ENCODE measurements at places on chromosomes 6 and 20.

GRCh38 chr6:135346747-135347146 is 150.8 kb downstream of the AHI1 start:
- DNase-seq, result no peak

GRCh38 chr6:11430036-11430435 is 107.5 kb upstream of the TMEM170B start:
- no peak for DNase-seq

DNA sequence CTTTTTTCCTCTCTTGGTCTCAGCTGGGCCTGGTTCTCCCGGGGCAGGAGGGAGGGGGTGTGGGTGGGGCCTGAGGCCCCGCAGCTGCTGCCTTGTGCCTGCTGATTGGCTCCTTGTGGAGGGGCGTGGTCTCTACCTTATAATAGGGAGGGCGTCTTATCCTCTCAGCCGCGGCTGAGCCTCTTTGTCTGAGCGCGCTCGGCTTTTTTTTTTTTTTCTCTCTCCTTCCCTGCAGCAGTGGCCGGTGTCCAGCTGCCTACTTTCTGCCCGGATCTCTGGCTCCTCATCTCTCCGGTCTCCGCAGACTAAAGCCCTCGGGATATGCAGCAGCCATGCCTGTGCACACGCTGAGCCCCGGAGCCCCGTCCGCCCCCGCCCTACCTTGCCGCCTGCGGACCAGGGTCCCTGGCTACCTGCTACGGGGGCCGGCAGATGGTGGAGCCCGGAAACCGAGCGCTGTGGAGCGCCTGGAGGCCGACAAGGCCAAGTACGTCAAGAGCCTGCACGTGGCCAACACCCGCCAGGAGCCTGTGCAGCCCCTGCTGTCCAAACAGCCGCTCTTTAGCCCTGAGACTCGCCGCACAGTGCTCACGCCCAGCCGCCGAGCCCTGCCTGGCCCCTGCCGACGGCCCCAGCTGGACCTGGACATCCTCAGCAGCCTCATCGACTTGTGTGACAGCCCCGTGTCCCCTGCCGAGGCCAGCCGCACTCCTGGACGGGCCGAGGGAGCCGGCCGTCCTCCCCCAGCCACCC is 11.1 kb downstream of the FAM110A start:
- peak; percentile 91 for DNase-seq

DNA sequence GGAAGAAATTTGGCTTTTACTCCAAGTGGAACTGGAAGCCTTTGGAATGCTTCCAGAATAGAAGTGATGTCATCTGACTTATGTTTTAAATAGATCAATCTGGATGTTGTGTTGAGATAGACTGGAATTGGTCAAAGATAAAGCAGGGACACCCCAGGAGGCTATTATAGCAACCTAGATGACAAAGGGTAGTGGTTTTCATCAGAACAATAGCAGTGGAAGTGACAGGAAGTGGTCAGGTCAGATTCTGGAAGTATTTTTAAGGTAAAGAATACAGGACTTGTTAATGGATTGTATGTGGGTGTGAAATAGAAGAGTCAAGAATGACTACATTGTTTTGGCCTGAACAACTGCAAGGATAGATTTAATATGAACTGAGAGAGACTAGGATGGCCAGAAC is 191.4 kb downstream of the ADGRB3 start:
- no peak for DNase-seq

DNA sequence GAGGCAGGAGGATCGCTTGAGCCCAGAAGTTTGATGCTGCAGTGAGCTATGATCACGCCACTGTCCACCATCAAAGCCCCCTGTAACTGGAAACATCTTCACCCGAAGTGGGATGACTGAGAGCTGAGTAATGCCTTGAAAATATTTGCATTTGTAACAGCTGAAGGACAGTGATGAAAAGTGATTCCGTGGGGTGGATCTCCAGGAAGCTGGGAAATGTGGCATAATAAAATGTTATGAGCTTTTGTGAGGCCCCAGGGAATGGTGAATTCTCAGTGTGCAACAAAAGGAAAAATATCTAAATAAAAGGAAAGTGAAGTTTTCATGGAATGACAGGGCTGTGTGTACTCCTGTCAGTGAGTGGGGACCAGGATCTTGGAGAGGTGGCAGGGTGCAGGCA is 92.0 kb downstream of the JAG1 start:
- DNase-seq, result no peak

- DNase-seq, result no peak
Measured at GRCh38 chr20:15895126-15895525, 678.1 kb downstream of the KIF16B start.

DNA sequence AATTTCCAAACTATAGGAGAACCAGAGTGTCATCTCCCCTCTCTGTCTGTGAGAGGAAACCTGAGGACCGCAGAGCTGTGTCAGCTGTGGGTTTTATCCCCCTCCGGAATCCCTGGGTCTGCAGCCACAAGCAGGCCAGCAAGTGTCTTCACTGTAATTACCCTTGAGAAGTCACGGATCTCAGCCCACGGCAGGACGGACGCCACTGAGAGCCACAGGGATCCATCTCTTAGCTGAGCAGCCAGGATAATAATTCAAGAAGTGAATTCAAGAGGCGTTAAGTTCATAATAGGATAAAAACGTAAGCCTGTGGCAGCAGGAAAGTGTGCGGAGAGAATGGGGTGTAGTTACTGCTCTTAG is 37.0 kb downstream of the DLL1 start:
- no peak for DNase-seq

GRCh38 chr20:57770852-57771720 is 61.3 kb upstream of the PMEPA1 start:
- DNase-seq, result no peak

- DNase-seq, result no peak
Measured at GRCh38 chr6:72286911-72287311, 335.0 kb upstream of the KCNQ5 start.

DNA sequence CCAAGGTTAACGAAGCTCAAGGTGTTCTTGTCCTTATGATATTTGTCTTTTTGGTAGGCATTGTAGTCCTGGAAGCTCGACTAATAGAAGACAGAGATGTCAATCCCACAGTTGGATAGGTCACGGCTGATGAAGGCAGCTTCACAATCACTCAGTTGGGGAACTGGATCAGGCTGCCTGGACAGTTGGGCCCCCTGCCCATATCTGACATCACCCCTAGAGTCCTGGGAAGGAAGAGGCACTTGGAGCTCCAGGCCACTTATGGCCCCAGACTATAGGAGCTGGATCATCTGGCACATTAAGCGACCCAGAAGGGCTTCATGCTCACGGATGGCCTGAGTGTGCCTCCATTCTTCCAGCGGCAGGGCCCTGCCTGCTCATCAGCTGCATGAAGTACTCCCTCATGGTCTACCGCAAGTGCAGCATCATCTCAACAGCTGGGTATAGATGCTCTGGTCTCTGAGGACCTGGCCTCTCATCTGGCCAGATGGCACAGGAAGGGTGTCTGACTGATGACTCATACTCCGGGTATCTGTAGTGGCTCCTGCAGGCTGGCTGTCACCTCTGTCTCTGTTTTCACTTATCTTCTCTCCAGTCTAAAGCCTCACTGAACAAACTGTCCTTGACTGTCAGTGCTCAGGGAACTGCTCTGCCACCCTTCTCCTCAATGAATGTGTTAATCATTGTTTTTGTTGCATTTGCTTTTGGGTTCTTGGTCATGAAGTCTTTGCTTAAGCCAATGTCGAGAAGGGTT is 29.2 kb upstream of the SSR1 start:
- no peak for DNase-seq

GRCh38 chr6:117205876-117206275 is 59.5 kb upstream of the VGLL2 start:
- DNase-seq, result no peak

- no peak for DNase-seq
Measured at GRCh38 chr20:51211191-51211590, 188.3 kb upstream of the KCNG1 start.

- no peak for DNase-seq
Measured at GRCh38 chr6:6816716-6817115, 228.2 kb downstream of the LY86 start.

DNA sequence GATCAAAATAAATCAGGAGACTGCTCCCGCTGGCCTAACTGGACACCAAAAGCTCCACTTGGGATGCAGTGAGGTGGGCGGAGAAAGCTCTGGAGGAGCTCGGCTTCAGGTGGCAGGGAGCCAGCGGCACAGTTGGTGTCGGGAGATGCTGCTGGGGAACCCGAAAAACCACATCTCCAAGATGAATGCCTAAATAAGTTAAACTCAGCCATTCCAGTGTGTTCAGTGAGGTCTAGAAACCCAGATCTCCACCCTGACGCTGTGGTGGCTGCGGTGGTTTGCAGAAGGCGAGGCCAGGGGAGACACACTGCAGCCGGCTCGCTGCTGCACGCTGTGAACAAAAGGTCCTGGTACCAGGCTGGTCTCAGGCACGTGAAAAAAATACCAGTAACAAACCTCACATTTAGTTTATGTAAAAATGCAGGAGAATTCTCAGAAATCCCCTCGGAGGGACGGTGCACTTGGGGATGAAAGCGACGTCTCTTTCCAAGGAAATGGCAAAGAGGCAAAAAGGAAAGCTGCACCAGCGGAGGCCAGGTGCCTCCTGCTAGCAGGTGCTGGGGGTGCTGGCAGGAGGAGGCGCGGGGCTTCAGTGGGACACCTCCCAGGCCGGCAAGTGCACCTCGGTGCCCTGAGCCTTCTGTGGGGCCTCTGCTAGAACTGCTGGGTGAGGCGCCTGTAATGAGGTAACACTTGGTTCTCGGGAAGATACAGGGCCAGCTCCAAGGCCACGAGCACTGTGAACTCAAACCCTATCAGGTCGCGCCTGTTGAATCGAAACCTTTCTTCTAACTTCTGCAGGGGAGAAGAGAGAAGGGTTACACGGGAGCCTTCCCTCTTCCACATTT is 3.6 kb downstream of the RPS21 start:
- no peak for DNase-seq

GRCh38 chr6:144330017-144330987 is 45.2 kb downstream of the UTRN start:
- no peak for DNase-seq

DNA sequence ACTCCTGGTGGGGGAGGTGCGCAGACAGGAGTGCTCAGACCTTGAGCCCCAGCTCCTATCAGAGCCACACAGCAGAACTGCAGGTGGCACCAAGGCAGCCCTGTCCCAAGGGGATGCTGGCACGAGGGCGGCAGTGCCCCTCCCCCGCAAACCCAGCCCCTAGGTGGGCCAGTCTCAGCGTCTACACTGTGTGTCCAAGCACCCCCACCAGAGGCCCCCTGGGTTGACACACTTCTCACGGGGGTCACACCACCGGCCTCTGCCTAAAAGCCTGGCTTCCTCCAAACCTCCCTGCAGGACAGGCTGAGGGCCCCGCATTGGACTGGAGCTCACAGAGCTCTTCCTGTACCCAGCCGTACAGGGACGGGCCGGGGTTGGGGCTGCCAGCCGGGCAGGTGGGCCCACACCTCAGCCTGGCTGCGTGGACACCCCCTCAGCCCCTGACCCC is 8.1 kb downstream of the SLC2A4RG start:
- no peak for DNase-seq

DNA sequence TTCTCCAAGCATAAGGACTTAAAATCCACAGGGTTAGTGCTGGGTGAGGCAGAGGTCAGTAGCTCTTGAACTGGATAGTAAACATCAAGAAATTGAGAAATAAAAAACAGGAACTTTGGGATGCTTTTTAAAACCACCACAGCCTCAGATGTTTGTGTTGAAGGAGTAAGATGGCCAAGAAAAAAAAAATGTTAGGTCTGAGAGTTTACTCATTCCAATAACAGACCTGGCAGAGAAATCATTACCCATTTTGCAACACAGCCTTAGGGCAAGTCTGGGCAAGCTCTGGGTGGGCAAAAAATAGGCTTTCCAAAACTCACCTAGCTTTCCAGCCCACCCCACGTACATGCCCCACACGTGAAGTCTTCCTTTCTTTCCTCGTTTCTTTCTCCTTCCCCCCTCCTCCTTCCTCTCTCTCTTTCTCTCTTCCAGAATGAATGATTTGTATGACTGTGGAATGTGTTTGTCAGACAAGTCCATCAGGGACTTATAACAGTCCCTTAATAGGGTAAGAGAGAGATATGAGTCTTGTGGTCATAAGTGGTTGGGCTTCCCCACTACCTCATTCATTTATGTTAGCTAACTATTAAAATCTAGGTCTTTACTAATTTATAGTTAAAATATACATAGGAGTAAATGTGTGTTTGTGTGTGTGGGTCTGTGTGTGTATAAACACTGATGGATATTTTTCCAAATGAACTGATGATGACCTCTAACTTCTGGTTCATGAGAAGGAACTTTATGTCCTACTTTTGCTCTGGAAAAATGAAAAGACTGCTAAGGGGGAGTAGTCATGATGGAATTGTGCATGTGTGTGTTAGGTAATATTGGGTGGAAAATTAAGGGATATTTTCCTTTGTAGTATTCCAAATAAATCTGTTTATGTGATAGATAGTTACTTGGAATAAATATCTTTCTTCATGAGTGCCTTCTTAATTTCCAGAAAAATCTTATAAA is 18.0 kb upstream of the DSE start:
- no peak for DNase-seq

GRCh38 chr6:144646093-144647056 is 361.2 kb downstream of the UTRN start:
- DNase-seq, result no peak

GRCh38 chr6:25327432-25327831 is 48.3 kb downstream of the CARMIL1 start:
- no peak for DNase-seq

DNA sequence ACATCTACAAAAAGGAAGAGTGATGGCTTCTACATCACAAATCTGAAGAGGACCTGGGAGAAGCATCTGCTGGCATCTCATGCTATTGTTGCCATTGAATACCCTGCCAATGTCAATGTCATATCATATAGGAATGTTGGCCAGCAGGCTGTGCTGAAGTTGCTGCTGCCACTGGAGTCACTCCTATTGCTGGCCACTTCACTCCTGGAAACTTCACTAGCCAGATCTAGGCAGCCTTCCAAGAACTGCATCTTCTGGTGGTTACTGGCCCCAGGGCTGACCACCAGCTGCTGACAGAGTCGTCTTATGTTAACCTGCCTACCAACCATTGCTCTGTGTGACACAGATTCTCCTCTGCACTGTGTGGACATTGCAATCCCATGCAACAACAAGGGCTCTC is 111.8 kb downstream of the PERP start:
- DNase-seq, result no peak

DNA sequence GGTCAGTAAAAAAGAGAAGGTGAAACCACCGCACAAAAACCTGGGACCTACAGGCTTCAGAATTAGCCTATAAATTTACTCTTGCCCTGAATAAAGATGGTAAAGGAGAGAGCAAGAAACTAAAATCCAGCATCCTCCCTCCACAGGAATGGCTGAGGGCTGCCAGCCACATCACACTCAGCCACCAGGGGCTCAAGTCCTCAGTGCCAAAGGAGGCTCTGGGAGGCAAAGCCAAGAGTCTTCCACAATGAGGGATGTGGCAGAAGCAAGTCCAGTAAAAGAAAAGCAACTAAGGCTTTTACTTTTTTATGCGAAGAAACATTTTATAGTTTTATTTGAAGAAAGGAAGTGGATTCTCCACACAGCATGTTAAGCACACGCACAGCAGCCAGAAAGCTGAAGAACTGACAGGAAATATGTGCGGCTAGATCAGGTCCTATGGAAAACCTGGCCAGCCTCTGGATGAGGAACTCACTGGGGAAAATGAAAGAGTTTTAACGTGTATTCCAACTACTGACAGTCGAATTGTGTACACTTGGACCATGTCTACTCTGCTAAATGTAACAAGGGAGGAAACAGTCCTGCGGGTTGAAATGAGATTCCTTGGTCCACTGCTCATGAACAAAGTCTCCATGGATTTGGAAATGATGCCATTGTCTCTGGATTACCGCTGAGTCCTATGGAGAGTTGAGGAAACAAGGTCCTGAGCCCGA is 219.4 kb upstream of the SSTR4 start:
- no peak for DNase-seq

- no peak for DNase-seq
Measured at GRCh38 chr6:111585974-111586315, 19.7 kb downstream of the TRAF3IP2 start.
